ENCODE measurements at places on chromosomes 2 and 18. TPM values are rescaled to one million over a fixed set of nuclear protein-coding genes. Genes with fewer than 3 reads are reported as not detected.

Gene FOXI3
- total RNA-seq, result not detected

GRCh38 chr2:42658306-42658705 lies 89.9 kb downstream of the MTA3 start:
- no peak for DNase-seq

Gene ITGB6
- total RNA-seq, result 4.4 TPM

DNA sequence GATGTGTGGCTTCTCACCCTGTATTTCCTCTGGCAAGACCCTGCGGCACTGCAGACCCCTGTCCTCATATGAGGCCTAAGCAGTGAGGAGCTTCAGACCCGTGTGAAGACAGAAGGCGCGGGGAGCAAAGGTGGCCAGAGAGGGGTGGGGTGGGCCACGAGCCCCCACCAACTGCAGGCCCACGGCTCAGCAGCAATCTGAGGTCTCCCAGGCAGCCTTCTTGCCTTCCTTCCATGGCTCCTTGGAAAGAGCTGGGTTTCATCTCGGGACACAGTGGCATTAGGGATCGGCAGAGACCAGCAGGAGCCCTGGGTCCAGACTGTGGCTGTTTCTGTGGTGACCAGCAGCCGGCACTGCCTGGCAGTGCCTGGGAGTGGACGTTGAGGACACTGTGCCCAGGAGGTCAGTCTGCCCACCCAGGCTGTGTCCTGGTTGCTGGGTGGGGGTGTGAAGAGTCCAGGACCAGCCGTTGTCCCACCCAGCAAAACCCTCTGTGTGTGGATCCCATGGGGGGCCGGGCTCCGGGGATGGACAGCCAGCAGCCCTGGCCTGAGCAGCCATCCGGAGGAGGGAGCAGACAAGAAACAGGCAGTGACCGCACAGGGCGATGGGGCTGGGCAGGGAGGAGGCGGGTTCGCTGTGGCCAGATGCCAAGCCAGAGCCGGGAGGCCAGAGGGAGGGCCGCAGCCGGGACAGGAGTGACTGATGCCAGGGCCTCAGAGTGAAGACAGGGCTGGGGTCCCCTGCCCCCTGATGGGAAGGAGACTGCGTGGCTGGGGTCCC lies 73.8 kb downstream of the RRM2 start:
- no peak for DNase-seq

Gene NT5DC4
- total RNA-seq, result not detected

DNA sequence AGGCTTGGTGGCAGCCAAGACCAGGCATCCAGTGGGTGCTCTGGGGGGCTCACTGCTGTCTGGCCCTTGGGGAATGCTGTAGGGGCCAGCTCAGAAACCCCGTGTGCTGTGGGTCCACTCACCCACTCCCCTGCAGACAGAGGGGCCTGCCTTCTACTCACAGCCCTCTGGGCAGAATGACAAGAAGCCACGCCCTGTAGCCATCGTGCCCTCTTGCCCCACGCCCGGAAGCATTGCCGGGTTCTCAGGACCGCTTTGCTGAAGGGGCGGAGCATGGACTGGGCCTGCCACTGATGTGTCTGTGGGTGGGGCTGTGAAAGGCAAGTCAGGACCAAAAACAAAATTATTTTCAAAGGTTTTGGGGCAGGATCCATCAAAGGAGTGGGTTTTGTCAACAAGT lies 27.8 kb downstream of the GLI2 start:
- DNase-seq, result peak; percentile 41

Gene NCKAP1
- 141 TPM for total RNA-seq

Gene FRZB
- total RNA-seq, result 1.1 TPM

Gene OST4
- 374 TPM for total RNA-seq

- no peak for DNase-seq
Observed at GRCh38 chr2:236728916-236729670, 159.5 kb downstream of the ACKR3 start.

Gene PLCL1
- 100 TPM for total RNA-seq

Gene CHRND
- not detected for total RNA-seq

GRCh38 chr2:120399889-120400240 lies 53.9 kb downstream of the INHBB start:
- DNase-seq, result no peak

DNA sequence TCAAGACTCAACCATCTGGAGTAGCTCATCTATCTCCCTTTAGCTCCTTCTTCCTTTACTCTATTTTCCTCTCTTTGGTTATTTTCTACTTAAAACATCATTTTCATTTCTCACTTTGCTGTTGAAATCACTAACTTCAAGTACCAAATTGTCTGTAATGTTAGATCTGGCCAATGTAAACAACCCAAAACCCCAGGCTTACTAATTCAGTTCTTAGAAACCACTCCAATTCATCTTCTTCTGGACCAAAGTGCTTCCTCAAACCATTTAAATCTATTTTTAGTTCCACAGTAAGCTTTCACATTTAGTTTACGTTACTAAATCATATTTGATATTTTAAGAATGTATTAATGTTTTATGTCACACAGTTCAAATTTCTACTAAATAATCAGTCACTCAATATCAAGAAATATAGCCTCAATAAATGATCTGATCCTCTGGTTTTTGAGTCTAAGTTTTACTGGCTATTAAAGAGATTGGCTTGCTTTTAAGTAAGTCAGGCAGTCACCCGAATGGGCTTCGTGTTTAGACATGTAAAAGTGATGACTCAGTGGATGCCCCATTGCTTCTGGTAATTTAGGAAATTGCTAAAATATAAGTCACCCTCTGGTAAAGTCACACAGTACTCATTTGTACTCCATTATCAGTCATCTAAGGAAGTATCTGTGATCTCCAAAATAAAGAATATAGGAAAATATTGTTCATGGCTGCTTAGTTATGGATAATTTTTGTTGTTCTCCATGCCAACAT lies 527.2 kb upstream of the SOX11 start:
- no peak for DNase-seq

DNA sequence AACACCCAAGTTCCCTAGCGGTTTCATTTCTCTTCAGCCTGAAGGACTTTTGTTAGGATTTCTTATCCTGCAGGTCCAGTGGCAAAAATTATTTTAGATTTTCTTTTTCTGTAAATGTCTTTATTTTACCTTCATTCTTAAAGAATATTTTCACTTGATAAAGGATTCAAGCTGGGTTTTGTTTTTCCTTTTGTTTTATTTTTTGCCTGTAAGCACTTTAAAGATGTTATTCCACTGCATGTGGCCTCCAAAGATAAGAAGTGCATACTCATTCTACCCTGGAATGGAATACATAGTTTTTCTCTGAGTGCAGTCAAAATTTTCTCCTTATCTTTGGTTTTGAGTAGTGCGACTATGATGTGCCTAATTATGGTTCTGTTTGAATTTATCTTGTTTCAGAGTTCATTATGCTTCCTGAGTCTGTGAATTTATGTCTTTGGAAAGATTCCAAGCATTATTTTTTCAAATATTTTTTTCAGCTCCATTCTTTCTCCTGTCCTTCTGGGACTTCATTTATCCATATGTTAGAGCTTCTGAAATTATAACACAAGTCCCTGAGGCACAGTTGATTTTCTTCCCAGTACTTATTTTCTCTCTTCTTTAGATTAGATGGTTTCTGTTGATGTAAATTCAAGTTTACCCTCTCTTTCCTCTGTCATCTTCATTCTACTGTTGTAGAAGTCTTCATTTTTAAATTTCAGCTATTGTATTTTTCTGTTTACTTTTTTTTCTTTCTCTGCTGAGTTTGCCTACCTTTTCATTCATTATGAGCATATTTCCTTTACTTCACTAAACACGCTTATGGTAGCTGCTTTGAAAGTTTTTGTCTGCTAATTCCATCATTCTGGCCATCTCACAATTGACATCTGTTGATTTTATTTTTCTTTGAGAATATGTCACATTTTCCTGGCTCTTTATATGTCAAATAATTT lies 69.6 kb downstream of the MAPRE2 start:
- DNase-seq, result no peak

DNA sequence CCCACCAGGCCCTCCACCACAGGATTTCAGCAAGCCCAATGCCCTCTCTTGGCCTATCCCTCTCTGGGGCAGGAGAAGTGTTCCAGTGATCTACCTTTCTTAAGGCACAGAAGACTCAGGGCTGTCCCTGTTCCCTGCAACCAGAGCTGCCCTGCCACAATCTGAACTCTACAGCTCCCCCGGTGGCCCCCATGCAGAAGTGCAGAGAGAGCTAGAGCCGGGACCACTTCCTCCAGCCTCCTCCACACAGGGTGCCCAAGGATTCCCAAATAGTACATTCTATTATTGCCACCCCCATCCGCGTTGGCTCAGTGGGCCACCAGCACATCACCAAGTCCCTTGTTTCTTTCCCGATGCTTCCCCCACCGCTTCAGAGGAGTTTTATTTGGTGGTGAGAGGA lies 114.8 kb upstream of the PTPRM start:
- peak; percentile 37 for DNase-seq

- DNase-seq, result peak; percentile 85
Observed at GRCh38 chr2:64019083-64019974, at the start of gene VPS54. TSS of gene VPS54 (minus strand) at chr2:64019428. CDS start at chr2:63983999, 35,429 bp downstream.

DNA sequence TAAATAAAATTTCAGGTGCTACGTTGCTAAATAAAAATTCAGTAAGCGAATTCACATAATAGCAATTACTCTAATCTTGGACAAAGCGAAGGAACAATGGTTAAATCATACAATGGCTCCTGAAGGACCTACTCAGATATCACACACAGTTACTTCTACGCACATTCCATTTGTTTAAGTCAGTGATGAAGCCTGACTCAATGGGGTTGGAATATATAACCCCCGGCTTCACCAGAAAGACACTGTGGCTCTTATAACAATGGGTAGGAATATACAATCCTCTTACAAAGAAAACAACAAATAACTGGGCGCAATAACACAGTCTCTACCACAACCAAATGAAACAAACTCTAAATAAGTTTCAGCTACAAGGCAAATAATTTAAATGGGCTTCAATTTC lies 349.5 kb downstream of the IRS1 start:
- DNase-seq, result no peak

GRCh38 chr18:32264401-32264800 lies 74.6 kb downstream of the MEP1B start:
- DNase-seq, result no peak

- DNase-seq, result peak; percentile 82
Observed at GRCh38 chr2:74515981-74516633, 1.9 kb downstream of the TLX2 start.

DNA sequence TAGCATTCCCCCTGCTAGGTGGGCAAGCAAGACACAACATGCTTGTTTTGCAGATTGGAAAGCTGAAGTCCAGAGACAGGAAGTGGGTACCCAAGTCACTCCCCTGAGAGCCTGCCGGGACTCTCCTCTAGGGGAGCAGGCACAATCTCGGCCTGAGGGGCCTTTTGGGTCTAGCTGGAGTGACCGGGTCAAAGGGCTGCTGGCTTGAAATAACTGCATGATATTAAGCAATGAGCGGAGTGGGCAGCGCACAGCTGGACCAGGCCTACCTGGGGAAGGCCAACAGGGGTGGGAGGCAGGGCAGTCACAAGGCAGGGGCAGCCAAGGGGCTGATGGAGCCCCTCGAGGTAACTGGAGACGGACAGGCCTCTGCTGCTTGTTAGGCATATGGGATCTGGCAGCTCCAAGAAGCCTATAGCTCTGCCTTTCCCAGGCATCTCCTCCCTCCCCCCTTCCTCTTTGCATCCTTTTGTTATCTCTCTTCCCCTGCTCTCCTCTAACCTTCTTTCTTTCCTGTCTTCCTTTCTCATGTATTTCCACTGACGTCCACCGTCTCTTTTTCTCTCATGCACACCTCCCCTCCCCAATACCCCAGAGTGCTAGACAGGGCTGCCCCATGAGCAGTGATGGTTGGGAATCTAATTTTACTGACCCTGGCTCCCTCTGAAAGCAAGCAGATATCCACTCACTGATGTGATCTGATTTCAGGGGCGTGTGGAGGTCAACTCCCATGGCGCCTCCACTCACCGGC lies 237.5 kb downstream of the LOXHD1 start:
- no peak for DNase-seq

GRCh38 chr2:11542275-11542819 lies 8.5 kb downstream of the GREB1 start:
- no peak for DNase-seq
